ELF-1 (cell line): ENCODE measurements at places on chromosomes 5 and 9.

GRCh38 chr5:56985936-56986625, 34.2 kb upstream of the MIER3 start:
- DNase-seq = no peak

GRCh38 chr5:69252437-69252836, 17.8 kb downstream of the CDK7 start:
- no peak for DNase-seq

DNA sequence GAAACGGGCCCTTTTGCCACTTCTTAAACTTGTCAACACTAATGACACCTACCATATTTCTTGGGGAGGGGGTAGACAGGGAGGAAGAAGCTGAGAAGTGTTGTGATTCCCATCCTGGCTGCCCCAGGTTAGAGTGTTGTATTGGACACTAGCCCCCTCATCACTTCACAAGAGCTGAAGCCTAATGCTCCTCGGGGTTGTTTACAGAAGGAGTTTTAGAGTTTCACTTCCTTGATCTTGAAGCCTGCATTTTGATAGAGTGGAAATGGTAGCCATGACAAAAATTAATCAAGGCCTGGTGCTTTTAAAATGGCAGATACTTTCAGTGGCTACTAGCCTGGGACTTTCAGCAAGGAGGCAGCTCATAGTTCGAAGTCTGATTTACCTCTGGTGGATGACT, 11.0 kb upstream of the FAM120AOS start:
- DNase-seq = peak; percentile 8

- DNase-seq = no peak
Observed at GRCh38 chr9:91151718-91152095, 210.0 kb downstream of the AUH start.

- no peak for DNase-seq
Observed at GRCh38 chr9:38347946-38348345, 44.6 kb upstream of the ALDH1B1 start.

DNA sequence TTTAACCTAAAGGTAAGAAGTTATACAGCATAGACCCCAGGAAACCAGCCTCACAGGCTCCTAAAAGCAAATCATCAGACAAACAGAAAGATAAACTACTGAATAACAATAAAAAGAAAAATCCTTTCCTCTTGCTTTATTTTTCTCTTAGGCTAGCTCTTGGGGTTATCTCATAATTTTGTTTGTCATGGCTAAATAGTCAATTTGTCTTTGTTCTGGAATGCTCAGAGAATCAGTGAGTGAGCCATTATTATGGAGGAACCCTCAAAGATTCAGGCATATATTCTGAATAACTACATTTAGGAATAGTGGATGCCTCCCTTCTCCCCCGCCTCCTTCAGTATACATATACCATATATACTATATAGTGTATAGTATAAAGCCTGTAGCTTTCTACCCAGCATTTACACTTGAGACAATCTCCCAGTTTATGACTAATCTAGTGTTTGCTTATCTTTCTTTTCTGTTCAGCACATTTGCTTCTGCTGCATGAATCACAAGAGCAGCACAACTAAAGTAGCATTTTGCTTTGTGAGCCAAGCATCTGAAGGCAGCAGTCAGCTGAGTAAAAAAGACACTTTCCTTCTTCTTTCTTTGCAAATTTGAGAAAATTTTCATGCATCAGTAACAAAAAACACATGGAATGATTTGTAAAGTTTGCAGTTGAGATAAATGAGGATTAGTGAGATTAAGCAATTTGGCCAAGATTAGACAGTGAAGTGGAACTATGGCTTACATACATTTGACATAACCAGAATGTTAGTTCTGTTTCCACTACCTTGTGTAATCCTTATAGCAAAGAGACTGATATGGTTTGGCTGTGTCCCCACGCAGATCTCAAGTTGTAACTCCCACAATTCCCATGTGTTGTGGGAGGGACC, 45.3 kb upstream of the PPP3R2 start:
- DNase-seq = no peak

DNA sequence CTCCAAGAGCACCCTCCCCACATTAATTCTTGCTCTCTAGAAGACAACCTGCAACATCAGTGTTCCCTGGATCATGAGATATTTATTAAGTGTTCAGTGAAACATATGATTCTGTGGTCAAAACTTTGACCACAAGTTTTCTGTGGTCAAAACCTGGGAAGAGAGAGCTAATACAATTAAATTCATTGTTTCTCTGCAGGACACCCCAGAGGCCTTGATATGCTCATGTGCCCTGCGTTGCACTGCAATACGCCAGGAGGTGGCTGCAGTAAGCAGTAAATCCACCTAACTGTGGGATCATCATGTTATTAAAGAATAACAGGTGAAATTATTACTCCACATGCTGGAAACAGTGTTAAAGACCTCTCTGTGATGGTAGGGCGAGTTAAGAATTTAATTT, 109.3 kb upstream of the SPDL1 start:
- no peak for DNase-seq

DNA sequence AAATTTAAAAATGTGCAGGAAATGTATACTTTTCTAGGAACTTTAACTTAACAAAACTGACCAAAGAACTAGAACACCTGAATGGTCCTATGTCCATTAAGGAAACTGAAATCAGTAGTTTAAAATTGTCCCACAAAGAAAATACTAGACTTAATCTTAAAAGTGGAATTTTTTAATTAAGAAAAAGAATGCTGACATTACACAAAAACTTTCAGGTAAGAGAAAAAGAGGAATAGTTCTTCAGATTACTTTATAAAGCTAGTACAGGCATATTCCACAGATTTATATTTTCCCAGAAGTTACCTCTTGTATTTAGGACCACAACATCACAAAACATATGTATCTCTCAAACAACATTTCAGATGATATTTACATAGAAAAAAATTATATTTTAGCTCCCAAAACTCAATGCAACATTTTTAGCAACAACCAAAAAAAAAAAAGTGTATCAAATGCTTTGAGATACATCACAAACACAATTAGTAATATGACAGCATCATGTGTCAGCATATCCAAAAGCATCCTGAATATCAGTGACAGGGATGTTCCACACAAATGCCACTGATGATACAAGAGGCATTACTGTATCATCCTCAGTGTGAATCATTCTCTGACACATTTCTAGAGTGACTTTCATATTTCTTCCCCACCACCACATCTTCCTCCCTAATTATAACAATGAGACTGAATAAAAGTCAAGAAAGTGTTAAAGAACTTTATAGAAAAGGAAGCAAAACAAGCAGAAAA, 264.0 kb downstream of the EPB41L4A start:
- no peak for DNase-seq

GRCh38 chr5:100731768-100732167, 171.3 kb downstream of the ST8SIA4 start:
- no peak for DNase-seq

- no peak for DNase-seq
Observed at GRCh38 chr5:167451076-167451475, 840.4 kb upstream of the WWC1 start.

- DNase-seq = no peak
Observed at GRCh38 chr5:83552275-83552674, 80.7 kb downstream of the VCAN start.

DNA sequence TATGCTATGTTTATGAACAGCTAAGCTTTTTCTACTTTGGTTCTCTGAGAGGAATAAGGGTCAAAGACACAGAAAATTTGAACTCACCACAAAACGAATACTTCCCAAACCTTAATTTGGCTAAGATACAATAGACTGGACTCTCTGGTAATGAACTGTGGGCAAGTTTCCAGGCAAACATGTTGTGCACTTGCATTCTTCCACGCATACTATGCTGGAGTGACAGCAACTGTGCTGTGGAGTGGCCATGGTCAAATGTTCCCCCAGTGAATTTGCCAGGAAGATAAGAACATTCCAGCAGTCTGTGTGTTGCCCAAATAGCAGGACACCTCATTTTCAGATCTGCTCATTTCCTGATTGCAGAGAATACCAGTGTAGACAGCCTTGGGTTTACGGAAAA, 275.3 kb upstream of the IL12B start:
- DNase-seq = no peak

DNA sequence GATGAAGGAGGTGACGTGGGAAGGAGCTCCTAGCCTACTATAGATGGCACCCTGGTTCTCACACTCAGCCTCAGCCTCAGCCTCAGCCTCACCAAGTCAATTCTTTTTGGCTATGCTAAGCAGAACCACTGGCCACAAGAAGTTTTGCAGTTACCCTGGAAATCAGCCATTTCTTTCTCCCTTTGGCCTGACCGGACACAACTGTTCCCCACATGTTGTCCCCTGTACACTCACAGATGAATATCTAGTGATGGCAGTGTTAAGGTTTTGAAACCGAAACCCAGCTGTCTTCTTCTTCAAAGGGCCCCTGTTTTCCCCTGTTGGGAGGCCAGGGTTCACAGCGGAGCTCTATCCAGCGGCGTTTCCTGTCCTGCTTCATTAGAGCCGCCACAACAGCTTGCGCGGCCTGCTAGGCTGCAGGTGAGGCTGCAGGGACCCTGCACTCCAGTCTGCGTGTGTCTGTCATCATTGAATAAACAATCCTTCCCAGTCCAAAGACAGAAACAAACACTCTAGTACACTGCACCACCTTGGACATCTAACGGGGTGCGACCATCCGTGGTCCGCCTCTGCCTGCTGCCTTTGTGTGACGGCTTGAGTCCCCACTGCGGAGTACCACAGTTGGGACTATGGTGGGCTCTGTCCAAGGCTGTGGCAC, 250.5 kb downstream of the DENND1A start:
- DNase-seq = no peak

GRCh38 chr9:33101104-33101951, 24.9 kb upstream of the SMU1 start:
- no peak for DNase-seq

GRCh38 chr5:98989727-98990126, 60.9 kb upstream of the CHD1 start:
- DNase-seq = no peak

DNA sequence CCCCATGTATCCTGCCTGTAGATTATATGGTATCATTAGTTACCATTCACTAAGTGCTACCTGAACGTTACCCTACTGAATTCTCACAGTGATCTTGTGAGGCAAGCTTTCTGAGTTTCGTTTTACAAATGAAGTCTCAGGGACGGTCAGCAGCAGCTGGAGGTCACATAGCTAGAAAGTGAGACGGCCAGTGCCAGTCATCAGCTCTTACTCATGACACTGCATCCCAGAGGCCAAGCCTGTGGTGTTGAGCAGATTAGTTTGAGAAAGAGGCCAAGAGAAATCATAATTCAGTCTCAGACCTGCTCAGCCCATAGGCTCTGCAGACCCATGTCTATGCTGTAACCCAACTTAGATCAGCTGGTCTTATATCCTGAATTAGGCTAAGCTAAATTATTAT, 95.7 kb upstream of the EGFLAM start:
- no peak for DNase-seq

DNA sequence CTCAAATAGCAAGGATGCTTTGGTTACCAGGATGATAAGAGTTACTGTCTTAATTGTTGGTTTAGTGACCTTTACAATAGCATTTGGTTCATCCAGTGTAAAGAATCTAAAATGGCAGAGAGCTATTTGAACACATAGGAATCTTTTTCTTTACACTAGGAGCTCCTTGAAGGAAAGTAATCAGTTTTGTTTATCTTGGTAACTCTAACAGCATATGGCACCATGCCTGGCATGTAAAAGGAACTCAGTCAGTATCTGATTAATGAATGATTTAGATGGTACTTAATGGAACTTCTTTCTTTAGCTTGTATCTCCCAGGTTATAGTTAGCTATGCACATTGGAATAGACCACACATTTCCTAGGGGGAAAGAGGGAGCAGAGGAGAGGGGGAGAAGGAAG, 9.9 kb downstream of the PSMD5 start:
- DNase-seq = no peak

DNA sequence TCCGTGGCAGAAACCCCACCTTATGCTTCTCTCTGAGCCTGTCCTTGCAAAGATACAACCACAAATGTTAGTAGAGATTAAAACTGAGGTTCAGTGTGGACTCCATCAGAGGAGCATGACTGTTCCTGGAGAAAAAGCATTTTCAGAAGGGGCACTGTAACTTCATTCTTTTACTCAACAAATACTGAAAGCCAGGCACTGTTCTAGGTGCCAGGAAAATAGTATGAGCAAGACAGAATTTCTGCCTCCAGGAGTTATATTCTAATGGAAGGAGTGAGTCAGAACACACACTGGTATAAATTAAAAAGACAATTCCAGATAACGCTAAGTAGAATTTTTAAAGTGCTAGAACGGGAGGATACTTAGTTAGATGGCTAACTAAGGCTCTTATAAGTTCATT, 251.4 kb upstream of the GAS1 start:
- DNase-seq = no peak

DNA sequence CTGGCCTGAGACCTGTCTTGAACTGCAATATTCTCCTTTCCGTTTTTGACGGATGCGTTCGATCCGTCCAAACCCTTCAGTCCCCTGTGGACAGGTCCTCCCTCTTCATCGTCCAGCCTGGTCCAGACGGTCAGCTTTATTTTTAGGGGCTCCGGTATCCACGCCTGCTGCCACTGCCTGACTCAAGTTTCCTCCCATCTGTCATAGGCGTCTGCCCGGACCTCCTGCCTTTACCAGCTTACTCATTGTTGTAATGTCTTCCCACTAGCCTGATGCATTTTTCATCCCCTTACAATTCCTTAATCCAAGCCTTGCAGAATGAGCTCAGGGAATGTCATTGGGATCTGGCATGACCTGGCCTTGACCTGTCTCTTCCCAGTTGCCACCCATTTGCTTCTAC, 145.8 kb downstream of the TENT4A start:
- DNase-seq = no peak

DNA sequence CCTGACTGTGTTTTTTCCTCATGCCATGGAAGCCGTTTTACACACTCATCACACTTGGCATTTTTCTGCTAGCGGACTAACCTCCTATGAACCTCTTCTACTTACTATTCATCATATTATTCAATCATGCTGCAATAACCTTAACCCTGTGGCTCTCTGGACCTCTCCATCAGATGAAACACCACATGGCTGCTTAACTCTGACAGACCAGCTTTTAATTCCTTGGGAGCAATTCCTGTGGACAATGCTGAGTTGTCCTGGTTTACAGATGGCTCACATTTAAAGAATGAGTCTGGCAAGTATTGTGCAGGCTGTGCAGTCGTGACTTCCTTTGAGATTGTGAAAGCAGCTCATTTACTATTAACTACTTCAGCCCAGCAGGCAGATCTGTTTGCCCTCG, 9.0 kb downstream of the OR1J1 start:
- DNase-seq = no peak

DNA sequence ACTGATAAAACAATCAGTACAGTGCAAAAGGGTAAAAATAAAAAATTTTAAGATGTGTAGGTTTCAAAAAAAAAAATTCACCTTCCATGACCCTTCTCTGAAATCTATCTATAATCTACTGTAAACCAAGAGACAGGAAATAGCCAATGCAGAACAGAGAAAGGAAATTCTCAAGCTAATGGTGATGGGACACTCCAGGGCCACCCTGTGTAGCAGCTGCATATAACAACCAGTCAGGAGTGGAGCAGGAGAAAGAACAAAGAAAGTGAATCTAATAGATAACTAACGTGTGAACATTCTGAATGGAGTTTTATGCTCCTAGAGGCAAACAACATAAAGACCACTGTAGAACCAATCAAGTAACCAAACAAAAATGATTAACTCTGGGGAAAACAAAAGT, 16.6 kb downstream of the SPTLC1 start:
- DNase-seq = no peak

- no peak for DNase-seq
Observed at GRCh38 chr5:113102121-113102531, 125.5 kb downstream of the DCP2 start.

GRCh38 chr9:16236311-16236710, 634.2 kb downstream of the BNC2 start:
- no peak for DNase-seq
